ENCODE measurements at places on chromosomes 16 and 17. TPM values are rescaled to one million over a fixed set of nuclear protein-coding genes. Genes with fewer than 3 reads are reported as not detected.

- peak overlapping the region; percentile 66 for H3K27ac ChIP-seq
- no peak for DNase-seq
- H3K4me1 ChIP-seq = peaks cover 41% of the 10 kb centered on the region
- H3K36me3 ChIP-seq = no peaks in the 10 kb centered on the region
Observed at GRCh38 chr17:859824-860195, 77.7 kb downstream of the MRM3 start.

GCSH gene
- 22.5 TPM for total RNA-seq

AKAP1 gene
- 49.6 TPM for total RNA-seq

DNA sequence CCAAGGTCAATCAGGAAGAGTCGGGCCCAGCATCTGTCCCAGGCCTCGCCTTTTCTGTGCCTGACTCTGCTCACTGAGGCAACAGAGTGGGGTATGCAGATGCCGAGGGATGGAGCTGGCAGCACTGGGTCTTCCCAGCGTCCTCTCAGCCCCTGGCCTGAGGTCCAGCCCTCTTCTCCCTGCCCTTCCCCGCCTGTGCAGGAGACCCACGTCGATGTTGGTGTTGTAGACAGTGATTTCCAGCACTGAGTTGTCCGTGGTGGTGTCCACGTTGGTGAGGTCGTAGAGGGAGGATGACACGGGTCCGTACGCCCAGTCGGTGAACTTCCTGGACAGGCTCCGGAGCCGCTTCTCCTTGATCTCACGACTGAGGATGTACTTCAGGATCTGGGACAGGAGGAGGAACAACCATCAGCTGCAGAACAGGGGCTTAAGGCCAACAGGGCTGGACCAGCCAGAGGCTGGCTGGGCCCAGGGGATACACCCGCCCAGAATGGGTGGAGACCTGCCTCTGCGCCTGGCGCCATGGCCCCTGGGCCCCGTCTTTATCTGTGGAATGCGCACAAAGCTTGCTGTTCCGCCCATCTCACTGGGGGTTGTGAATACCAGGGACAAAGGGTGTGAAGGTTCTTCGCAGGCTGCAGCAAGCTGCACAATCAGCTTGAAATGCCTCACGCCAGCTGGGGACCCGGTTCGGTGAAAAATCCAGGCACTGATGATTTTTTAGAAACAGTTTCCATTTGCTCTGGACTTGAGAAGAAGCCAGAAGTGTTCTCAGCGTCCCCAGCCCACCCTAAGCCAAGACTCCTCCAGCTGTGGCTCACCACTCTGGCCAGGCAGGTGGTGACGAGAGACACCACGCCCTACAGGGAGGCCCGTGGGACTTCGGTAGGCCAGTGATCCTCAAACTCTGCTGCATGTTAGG, 27.5 kb downstream of the TRPV3 start:
- H3K4me3 ChIP-seq = no peak overlapping the region
- H3K27ac ChIP-seq = peak overlapping the region; percentile 64
- H3K27me3 ChIP-seq = peaks cover 7% of the 10 kb centered on the region
- H3K36me3 ChIP-seq = no peaks in the 10 kb centered on the region
- peaks cover 6% of the 10 kb centered on the region for H3K4me1 ChIP-seq
- DNase-seq = peak; percentile 94

TUFM gene
- total RNA-seq = 69.2 TPM

DNA sequence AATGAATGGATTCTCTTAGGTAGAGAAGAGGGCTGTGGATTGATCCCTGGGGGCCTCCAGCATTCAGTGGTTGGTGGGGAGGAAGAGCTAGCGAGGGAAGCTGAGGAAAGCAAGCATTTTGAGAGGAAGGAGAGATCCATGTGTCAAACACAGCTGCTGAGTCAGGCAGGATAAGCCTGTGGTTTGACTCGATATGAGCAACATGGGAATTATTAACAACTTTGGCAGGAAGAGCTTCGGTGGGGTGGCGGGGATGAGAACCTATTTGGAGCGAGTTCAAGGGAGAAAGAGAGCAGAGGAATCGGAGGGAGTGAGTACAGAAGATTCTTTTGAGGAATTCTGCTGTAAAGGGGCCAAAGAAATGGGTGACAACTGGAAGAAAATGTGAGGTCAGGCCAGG, 59.5 kb upstream of the CDC42EP4 start:
- peaks cover 14% of the 10 kb centered on the region for H3K4me1 ChIP-seq
- no peaks in the 10 kb centered on the region for H3K36me3 ChIP-seq
- no peak overlapping the region for H3K27ac ChIP-seq
- no peak overlapping the region for H3K4me3 ChIP-seq
- no peaks in the 10 kb centered on the region for H3K27me3 ChIP-seq
- no peak for DNase-seq

- H3K4me1 ChIP-seq = no peaks in the 10 kb centered on the region
- no peak overlapping the region for H3K27ac ChIP-seq
- H3K4me3 ChIP-seq = no peak overlapping the region
- DNase-seq = no peak
Observed at GRCh38 chr16:53457670-53458069, 23.4 kb downstream of the RBL2 start.

DNA sequence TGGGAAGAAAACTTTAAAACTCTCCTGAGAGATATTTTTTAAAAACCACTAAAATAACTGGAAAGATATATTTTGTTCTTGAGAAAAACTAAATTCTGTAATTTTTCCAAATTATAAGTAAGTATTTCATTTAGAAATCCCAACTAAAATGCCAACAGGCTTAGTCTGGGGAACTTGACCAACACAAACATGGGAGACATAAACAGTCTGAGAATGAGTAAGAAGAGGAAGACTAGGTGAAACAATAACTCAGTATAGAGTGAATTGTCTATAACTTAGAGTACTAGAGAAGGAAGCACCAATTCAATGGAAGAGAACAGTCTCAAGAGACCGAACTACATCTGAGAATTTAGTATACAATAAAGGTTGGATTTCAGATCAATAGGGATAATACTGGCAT, 2.9 kb downstream of the CMTM1 start:
- no peak for DNase-seq
- H3K27me3 ChIP-seq = no peaks in the 10 kb centered on the region
- H3K36me3 ChIP-seq = peaks cover 31% of the 10 kb centered on the region
- no peaks in the 10 kb centered on the region for H3K4me1 ChIP-seq

- no peaks in the 10 kb centered on the region for H3K36me3 ChIP-seq
- H3K27me3 ChIP-seq = peaks cover 87% of the 10 kb centered on the region
- peaks cover 5% of the 10 kb centered on the region for H3K4me1 ChIP-seq
- no peak for DNase-seq
- no peak overlapping the region for H3K27ac ChIP-seq
- H3K4me3 ChIP-seq = no peak overlapping the region
Observed at GRCh38 chr17:39236450-39236927, 10.7 kb upstream of the STAC2 start.

DNA sequence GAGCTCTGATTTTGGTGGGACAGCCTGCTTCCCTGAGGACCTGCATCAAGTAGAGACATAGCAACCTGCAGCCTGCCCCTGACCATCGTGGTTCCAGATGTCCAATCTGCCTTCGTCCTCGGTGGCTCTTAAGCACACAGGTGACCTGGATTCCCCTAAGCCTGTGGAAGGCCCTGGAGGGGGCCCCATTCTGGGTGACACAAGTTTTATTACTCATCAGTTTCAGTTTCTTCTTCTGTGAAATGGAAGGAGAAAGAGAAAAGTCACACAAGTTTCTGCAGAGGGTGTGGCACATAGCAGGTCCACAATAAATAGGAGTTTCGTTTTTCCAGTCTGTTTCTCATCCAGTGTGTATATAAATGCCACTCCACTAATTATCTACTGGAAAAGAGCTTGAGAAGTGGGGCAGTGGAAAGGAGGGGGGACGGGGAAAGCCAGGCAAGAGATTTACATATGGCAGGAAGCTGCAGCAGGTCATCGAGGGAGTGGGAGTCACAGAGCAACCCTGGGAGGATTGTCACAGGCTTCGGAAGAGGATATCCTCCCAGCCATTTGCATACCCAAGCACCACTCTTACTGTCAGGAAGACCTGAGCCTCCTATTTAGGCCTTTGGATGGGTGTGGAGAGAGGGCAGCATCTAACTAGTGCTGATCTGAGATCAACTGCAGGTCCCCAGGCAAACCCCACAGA, 10.0 kb upstream of the NOS2 start:
- DNase-seq = no peak
- H3K27ac ChIP-seq = no peak overlapping the region
- H3K36me3 ChIP-seq = no peaks in the 10 kb centered on the region
- peaks cover 20% of the 10 kb centered on the region for H3K4me1 ChIP-seq

PLK1 gene
- 6.8 TPM for total RNA-seq

Measured in stomach (tissue), 19 donors.